ENCODE measurements at places on chromosomes 4 and X. TPM values are rescaled to one million over a fixed set of nuclear protein-coding genes. Genes with fewer than 3 reads are reported as not detected.

FRG2 gene
- total RNA-seq: 0.05 TPM

DNA sequence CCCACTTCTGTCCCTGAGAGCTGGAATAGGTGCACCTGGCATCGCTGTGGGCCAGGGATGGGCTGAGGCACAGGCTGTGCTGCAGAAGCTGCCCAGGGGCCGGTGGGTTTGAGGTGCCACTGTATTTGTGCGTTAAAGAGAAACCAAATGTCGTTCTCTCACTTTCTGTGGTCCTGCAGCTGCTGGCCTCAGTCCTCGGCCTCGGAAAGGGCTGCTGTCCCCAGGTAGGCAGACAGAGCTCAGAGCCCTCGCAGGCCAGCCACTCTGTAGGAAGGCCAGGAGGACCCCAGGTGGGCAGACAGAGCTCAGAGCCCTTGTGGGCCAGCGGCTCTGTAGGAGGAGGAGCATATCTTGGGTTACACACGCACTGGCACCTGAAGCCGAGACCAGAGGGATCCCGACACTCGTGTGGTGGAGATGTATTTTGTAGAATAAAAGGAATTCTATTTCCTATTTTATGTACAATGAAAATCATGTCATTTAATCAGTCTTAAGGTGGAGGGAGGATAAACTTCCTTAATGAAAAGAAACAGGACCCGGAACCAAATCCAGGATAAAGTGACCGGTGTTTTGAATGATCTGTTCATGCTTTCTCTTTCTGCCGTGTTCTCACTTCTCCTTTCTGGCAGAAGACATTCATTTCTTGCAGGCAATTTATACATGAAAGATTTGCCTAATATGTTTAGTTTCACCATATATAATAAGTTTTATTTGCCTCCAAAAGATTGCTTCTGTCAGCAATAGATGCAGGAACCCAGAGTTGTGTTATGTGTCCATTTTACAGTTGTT lies 54.4 kb upstream of the HGFAC start:
- no peak for DNase-seq

DNA sequence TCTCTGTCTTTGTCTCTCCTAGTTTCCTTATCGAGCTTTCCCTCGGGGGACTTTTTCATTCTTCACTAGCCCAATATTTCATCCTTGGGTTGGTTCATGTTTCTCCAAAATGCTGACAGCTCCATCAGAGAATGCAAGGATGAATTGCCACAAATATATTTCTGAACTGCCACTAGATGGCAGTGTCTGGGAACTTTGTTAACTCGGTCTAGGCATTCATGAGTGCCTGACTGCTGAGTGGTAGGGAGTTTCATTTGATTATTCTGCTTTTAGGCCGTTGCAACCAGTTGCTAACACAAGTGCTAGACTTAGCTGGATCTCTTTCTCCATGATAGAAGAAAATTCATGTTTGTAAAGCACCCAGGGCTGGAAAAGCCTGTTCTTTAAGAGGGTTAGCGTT lies 73.5 kb upstream of the RAP2C start:
- peak; percentile 74 for DNase-seq

DNA sequence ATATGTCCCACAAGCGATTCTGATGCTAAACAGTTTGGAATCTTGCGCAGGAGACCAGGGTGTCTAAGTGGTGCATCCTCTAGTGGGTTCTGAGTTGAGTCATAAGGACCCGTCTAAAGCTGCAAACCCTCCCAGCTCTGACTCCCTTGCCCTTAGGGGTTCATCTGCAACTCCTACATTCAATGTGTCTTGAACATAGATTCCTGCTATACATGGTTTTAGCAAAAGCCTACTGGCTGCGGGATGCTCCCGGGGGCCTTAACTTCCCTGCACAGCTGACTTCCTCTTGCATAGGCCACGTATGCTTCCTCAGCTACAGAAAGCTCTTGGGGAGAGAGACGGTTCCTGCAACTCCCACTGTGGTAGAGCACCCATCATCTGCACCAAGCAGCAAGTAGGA lies 236.7 kb downstream of the EVC2 start:
- DNase-seq: no peak

SLC25A53 gene
- total RNA-seq: 9.6 TPM

TMEM156 gene
- total RNA-seq: not detected

DNA sequence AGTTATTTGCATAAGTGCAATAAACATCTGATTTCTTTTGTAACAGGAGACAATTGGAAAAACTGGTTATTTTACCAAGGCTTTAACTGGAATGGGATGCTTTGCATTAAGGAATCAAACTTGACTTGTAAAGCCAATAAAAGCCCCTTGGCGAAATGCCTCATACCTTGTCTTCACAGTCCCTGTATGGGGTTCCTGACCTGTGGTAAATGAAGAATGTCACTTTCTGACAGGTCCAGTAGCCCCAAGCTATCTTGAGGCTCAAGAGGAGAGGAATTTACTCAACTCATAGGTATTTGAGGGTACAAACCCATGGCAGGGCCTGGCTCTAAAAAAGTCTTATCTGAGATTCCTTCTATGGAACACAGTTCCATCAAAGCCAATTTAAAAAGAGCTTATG lies 78.0 kb downstream of the ACOX3 start:
- DNase-seq: no peak

- DNase-seq: no peak
Observed at GRCh38 chr4:137312257-137312656, 220.0 kb downstream of the PCDH18 start.

RNF175 gene
- total RNA-seq: 0.83 TPM

Data from SK-MEL-5 (cell line).